ENCODE measurements at places on chromosomes 16 and 17.

DNA sequence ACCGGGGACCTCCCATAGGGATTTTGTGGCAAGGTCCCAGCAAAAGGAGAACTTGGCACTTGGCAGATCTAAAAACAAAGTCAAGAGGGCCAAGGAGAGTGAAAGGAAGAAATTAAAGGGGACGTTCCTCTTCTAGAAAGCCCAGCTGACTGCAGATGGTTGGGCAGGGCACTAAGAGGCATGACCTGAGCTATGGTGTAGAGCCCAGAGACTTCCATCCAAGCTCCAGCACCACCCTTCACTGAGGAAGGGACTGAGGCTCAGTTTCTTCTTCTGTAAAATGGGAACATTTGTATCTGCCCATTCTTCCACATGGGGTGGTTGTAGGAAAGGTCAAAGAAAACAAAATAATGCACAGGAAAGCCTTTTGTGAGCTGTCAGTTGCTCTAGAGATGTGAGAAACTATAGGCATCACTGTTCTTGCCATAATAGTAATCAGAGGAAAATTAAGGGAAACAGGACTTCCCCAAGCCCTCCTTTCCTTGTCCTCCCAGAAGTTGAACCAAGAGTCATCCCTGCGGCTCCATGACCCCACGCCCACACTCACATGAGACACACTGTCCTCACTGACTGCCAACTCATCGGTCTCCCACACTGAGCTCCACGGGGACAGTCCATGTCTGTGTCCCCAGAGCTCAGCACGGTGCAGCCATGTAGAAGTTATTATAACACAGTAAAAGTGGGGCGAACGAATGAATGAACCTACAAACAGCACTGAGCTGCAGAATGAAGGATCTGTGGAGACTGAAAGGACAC lies 10.4 kb downstream of the CD300LF start:
- DNase-seq: no peak

GRCh38 chr17:48491527-48492273 lies 39.1 kb downstream of the HOXB1 start:
- DNase-seq: no peak

- DNase-seq: no peak
These were observed 25.0 kb downstream of the NXN start for GRCh38 chr17:954431-955164.

- no peak for DNase-seq
These were observed 20.1 kb upstream of the RAI1 start for GRCh38 chr17:17661134-17661533.

GRCh38 chr17:7893187-7893880 lies 4.7 kb downstream of the CHD3 start:
- no peak for DNase-seq

DNA sequence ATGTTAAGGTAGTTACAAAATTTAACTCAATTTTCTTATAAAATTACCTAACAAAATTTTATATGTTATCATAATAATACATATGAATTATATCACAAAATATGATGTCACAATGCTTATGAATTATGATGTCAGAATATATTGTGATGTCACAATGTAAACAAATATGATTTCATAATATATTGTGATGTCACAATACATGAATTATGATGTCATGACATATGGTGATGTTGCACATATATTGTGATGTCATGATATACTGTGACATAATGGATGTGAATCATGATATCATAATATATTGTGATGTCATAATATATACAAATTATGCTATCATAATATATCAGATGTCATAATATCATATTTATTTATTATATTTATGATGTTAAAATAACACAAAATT lies 1879.9 kb downstream of the TP53TG3F start:
- no peak for DNase-seq

DNA sequence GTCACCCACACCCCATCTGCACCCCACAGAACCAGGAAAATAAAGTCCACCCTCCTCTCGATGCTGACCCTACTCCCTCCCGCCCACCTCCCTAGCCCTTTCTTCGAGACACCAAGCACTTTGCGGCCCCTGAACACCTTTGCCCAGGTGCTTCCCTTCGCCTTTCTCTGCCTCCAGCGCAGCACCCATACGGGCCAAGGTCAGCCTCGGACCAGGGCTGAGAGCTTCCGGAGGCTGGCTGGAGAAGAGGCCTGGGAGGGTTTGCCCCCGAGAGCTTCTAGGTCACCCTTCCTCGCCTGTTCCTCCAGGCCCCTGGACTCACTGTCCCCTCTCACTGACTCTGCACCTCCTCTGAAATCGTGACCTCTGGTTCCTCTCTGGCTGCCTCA lies 2.7 kb upstream of the NHERF2 start:
- DNase-seq: no peak

DNA sequence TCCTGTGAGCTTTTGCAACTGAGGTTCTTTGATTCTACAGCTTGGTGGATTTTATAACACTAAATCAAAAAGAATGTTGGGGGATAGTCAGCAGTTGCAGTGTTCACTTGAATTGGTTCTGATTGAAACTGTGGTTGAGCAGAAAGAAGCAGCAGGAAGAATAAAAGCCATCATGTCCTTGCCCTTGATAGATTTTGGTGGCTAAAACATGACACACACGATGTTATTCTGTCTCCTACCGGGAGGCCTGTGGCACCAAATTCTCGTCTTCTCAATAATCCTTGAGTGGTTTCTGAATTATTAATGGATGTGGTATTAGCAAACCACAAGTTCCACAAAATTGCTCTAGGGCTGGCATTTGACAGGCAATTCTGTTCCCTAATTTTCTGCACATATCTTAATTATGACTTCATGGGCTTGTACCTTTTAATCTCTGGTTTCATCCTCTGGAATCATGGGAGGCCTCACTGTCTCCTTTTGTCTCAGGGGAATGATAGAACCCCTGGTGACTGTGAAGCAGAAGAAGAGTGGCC lies 338.2 kb downstream of the SNX29 start:
- DNase-seq: no peak

DNA sequence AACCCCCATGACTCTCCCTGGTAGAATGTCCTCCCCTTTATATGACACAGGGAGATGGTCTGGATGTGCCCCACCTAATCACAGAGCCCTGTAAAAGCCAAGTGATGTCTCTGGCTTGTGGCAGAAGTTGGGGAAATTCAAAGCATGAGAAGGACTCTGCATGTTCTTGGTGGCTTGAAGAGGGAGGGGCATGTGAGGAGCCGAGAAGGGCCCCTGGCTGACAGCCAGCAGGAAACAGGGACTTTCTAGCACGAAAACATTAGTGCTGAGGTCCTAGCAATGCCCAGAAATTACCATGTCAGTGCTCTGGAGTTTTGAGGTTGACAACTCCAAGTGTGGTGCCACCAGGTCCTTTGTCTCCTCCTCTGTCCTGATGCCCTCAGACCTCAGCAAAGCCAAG lies 75.9 kb downstream of the USP22 start:
- no peak for DNase-seq

DNA sequence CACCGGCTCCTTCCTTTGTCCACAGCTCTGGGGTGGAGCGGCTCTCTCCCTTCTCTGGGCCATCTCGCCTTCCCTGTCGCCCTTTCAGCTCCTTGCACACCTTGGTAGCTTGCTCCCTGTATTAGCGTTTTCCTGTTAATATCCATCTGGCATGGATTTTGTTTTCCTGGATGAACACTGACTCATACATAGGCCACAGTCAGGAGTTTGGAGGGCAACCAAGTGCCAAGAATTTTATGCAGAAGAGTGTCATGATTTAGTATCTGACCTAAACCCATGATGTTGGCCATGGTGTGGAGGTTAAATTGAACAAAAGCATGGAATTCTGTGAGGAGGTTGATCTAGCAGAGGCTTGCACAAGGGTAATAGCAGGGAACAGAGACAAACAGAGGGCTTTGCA lies 180.9 kb downstream of the AIPL1 start:
- no peak for DNase-seq

- no peak for DNase-seq
These were observed 21.5 kb downstream of the SLC7A6OS start for GRCh38 chr16:68289202-68289601.

GRCh38 chr17:75995385-75995925 lies 5.2 kb upstream of the CDK3 start:
- DNase-seq: no peak

- DNase-seq: peak; percentile 36
These were observed 2.3 kb upstream of the PHF12 start for GRCh38 chr17:28953444-28954118.

DNA sequence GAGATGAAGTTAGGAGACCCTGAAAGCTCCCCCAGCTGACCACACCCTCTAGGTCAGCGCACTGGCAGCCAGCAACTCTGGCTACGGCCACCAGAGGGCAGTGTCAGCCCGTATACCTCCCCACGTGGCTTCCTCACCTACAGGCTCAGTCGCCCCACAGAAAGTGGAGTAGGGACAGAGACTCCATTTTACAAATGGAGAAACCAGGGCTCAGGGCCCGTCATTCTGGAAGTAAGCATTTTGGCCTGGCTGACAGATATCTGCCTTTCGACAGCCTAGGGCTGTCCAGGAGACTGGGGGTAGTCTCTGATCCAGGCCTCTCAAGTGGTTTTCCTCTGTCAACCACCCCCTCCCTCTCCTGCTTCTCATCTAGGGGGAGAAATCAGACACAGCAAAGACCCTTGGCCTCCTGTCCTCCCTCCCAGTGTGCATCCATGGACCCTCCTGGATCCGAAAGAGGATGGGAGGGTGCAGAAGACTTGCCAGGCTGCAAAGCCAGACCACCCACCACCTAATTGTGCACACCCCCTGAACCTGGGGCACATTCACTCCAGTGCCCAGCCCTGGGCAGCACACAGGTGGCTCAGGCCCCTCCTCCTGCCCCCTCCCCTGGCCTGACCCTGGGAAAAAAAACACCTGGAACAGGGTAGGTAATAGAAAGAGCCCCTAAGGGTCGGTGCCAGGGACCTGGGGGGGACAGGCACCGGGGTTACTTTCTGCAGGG lies 3.8 kb upstream of the HAP1 start:
- peak; percentile 78 for DNase-seq

Measured in H4 (cell line).